ENCODE measurements at places on chromosomes 13 and 19. TPM values are rescaled to one million over a fixed set of nuclear protein-coding genes. Genes with fewer than 3 reads are reported as not detected.

GRCh38 chr19:40344422-40344821, 3.8 kb downstream of the C19orf47 start:
- no peak for DNase-seq

DNA sequence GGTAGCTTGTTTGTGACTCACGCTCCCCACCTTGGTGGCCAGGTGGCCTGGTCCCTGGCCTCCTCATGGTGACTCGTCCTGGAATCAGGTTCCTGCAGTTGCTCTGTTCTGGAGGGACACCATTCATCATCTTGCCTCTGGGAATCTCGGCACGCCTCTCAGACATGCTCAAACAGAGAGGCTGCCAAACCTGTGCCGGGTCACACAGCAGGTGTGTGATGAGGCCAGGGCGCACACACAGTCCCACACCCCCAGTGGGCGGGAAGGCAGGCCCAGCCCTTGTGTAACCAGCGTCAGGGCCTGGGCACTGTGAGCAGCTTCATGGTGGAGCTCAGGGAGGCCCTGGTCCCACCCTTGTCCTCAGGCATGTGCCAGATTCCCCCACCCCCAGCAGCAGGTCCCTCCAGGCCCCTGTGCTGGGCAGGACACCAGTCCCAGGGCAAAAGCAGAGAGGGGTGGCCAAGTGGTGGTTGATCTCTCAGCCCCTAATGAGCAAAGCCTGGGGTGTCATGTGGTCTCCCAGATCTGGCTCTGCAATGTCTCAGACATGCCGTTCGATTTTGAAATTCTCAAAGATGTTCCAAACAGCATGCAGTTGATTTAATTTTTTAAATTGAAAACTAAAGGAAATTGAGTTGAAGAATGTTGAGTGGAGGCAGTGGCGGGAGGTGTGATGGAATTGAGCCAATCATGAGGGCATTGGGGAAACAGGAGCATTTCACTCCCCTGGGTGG, 12.1 kb downstream of the CEBPA start:
- no peak for DNase-seq

- no peak for DNase-seq
Observed at GRCh38 chr13:53137779-53138178, 109.2 kb downstream of the OLFM4 start.

The ZNF763 gene
- 1.3 TPM for total RNA-seq

The ZFP30 gene
- 13.3 TPM for total RNA-seq

The DMPK gene
- total RNA-seq, result 31.7 TPM

GRCh38 chr13:31369213-31369612, 169.4 kb downstream of the B3GLCT start:
- no peak for DNase-seq

GRCh38 chr13:33150126-33150525, 133.9 kb downstream of the KL start:
- no peak for DNase-seq

The ZNF30 gene
- 8.5 TPM for total RNA-seq

The KATNAL1 gene
- 25.5 TPM for total RNA-seq

The ONECUT3 gene
- not detected for total RNA-seq

DNA sequence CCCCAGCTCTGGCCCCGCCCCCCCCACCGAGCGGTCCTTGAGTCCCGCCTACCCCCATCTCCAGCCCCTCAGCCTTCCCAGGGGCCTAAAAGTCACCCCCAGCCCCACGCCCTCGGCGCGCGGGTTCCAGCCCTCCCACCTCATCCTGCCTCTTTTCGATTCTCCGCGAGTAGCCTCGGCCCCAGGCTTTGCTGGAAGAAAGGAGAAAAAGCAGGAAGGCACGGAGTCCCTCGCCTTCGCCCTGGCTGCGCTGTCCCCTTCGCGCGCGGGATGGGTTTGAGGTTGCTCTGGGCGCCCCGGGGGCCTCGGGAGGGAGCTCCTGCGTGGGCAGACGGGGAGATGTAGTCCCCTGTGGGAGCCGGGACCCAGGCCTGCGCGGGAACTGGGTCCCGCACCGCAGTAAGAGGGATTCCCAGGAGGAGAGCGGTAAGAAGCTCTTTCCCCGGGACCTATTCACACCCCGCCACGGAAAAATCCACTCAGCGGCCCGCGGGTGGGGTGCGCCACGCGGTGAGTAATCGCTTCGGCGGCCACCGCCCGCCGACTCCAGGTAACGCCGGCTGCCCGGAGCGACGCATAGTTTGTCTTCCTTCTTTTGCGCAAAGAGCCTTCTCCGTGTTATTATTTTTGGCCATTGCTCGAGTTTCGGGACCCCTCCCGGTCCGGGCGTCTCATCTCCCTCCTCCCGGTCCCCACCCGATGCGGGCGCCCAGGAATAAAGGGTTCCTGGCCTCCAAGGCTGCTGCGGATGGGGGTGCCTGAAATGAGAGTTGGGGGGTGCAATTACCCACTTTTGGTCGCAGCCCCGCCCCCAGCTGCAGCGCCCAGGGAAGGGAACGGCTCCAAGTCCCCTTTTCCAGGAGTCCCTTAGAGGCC, 865 bp upstream of the CRLF1 start:
- DNase-seq, result no peak

The ZSCAN1 gene
- not detected for total RNA-seq

- no peak for DNase-seq
Observed at GRCh38 chr19:29054886-29055675, 157.9 kb downstream of the UQCRFS1 start.

GRCh38 chr13:52383366-52383765, 22.6 kb downstream of the THSD1 start:
- no peak for DNase-seq

DNA sequence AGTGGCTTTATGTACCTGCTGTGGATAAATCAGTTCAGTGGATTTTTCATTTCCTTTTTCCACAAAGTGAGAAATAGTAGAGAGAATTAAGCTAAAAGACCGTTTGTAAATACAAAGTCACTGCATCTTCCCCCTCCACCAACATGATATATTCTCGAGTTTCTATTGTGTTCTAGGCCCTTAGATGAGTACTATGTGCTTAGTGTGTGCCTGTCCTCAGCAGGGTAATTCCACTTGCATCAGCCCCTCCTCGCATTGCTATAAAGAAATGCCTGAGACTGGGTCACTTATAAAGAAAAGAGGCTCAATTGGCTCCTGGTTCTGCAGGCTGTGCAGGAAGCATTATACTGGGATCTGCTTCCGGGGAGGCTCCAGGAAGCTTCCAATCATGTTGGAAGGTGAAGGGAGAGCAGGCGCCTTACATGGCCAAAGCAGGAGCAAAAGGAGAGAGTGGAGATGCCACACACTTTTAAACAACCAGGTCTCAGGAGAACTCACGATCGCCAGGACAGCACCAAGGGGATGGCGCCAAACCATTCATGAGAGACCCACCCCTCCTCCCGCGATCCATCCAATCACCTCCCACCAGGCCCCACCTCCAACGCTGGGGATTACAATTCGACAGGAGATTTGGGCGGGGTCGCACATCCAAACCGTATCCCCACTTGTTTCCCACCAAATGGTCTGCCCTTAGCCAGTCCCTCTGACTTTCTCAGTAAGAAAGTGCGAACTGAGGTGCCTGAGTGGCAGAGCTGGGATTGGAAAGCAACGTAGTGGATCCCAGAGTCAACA, 102.3 kb upstream of the ABCC4 start:
- DNase-seq, result peak; percentile 4

DNA sequence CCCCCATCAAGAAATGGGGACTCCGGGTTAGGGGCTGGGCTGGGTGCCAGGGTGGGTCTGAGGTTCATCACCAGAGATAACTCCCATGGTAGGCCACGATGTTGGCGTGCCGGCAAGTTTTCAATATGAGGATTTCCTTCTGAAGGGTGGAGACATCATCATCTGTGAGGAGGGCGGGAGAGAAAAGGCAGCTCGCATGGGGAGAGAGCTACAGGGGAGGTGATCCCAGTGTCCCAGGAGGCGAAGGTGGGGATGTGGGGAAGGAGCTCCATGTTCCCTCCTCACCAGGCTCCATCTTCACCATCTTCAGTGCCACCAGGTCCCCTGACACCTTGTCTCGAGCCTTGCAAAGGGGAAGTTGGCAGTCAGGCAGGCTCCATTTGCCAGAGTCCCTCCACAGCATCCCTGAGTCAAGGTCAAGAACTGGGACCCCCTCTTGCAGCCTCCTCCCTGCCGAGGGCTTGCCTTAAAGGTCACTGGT, 430 bp downstream of the MAP4K1 start:
- DNase-seq, result peak; percentile 28

DNA sequence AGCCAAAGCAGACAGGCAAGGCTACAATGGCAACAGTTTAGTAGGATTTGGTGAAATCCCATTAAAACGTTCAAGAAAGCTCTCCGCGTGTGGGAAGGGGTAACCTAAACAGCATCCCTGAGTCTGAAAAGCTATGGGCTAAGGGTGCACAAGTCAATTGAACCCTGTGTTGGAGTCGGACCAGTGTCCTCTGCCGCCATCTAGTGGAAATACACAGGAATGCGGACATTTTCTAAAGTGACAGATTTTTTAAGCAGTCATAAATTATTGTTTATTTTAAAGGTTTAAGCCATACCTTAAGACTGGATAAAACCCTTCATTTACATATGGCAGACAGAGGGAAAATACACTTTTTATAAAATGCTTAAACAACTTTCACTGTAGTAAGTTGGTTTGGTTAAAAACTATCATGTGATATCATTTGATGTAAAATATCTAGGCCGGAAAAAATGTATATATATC, 26.5 kb upstream of the LSM14A start:
- DNase-seq, result peak; percentile 48

DNA sequence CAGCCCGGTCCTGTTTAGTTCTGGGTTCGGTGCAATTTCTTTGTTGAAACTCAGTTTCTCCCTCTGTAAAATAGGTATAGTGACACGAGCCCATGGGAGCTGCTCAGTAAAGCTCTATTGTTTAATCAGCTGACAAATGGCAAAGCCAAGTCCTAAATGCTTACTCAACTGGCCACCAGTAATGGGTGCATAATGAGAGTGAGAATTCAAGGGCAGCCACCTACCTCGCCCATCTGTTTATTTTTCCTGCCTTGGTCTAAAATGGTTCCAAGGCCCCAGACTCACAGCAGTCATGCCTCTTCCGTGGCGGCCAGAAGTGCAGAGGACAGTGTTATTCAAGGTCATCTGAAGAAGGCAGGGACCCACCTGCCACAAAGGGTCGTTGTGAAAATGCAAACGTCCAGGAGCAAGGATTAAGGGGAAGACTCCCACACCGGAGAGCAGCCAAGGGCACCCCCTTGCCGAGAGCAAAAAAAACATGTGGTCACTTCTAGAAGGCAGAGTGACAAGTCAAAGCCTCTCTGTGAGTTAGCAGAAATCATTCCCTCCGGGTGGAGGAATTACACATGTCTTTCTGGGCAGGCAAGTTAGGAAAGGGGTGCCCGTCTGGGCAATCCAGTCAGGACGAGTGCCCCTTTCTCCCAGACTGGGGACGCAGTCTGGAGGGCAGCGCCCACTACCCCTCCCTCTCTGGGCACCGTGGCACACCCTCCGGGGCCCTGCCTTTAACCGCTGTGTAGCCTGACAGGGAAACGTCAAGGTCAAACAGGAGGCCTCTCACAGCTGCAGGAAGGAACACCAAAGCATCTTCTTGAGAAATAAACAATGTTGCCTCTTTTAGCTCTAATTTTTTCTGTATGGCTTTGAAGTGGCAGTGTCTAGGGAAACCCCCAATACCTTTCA, 186.2 kb downstream of the FOXO1 start:
- DNase-seq, result no peak

- no peak for DNase-seq
Observed at GRCh38 chr13:76266561-76266960, 619.6 kb downstream of the KCTD12 start.
